ENCODE measurements at places on chromosomes 12 and 14. TPM values are rescaled to one million over a fixed set of nuclear protein-coding genes. Genes with fewer than 3 reads are reported as not detected.

- no peak for DNase-seq
Measured at GRCh38 chr12:47802312-47802711, 17.4 kb downstream of the HDAC7 start.

- no peak for DNase-seq
Measured at GRCh38 chr12:22766911-22767420, 142.0 kb downstream of the ETNK1 start.

DNA sequence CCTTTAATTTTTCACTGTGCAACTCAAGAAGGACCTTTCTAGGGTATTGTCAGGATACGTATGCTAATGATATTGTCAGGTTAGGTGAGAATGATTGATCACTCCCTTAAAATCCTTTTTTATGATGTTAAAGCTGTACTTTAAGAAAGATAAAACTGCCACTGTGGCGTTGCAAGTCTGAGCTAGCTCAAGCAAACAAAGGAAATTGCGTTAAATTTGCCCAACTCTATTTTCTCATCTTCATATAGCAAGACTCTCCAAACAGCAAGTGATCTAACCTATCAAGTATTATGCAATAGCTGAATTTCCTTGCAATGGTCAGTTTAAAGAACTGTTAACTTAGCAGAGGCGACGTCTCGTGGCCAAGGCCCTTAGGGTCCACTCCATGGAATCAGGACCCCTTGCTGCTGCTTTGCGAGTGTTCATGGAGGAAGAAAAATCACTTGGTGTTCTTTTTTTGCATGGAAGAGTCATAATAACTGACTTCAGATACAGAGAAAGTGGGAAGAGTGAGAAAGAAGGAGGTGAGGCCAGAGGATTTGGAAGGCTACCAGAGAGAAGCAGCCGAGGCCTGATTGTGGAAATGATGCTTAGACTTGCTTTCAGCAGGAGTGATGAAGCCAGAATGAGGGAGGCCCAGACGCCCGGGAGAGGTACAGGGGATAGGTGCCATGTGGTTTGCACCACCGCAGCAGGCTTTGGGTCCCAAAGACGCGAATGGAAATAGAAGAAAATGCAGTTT is 2.5 kb downstream of the TRAF3 start:
- DNase-seq = no peak

GRCh38 chr14:100670017-100670752 is 56.5 kb upstream of the DLK1 start:
- no peak for DNase-seq

DNA sequence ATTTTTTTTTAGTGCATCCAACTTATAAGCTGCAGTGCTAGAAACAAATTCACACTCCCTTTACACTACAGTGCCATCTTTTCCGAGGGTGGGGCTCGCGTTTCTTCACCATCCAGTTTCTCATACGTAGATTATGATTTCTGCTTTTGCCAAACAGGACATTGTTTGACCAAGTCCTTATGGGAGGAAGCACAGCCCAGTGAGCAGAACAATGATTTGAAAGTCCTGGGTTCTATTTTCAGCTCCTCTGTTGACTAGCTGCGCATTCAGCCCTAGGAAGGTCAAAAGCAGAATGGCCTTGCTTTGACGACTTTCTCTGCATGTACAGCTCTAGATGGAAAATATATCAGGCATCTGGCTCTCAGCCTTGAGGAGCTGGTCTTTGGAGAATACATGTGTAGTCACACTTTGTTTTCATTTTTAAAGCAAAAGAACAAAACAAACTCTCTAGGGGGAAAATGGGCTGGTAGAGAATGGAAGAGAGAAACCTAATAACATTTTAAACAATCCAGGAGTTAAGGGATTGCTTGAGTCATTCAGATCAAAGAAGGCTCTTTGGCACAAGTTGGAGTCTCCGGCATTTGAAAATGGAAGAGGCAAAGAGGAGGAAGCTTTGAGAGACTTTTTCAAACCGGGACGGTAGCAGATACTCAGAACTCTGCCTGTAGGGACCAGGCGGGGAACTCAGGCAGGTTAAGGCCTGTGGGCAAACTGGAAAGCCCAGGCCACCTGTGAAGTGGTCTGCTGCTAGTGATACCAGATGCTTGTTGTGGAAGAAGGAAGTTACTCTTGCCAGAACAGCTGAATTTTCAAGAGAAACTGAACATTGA is 257.3 kb upstream of the PLEKHG7 start:
- DNase-seq = no peak

GRCh38 chr14:39302124-39302810 is 68.6 kb downstream of the MIA2 start:
- DNase-seq = no peak

DNA sequence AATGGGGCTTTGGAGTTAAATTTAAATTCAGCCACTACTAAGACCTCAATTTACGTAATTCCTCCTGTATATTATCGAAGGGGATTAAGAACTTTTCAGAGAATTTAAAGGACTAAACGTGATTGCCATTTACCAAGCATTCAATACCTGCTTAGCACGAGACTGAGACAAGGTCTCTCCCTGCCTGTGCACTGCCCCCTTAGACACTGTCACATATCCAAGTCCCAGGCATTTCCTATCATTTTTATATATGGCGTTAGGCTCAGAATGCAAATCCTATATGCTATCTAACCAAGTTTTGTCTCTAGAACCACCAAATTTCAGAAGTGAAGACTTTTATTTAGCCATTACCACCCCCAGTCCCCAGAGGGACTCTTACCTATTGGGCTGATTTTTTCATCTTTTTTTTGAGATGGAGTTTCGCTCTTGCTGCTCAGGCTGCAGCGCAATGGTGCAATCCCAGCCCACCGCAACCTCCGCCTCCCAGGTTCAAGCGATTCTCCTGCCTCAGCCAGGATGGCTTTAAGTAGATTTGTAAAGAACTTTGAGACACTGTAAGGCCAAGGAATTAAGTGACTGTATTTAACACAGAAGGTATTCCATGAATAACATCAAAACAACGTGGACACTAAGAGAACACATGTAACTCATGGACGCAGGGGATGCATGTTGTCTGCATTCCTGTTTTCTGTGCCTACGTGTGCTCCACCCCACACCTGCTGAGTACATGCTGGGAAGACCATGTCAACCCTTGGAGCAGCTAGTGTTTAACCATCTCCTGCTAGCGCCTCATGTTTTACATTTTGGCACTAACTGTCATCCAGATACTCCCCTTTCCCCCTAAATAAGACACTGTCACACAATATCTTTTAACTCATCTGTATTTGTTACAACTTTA is 6.4 kb downstream of the HSP90AA1 start:
- no peak for DNase-seq

DNA sequence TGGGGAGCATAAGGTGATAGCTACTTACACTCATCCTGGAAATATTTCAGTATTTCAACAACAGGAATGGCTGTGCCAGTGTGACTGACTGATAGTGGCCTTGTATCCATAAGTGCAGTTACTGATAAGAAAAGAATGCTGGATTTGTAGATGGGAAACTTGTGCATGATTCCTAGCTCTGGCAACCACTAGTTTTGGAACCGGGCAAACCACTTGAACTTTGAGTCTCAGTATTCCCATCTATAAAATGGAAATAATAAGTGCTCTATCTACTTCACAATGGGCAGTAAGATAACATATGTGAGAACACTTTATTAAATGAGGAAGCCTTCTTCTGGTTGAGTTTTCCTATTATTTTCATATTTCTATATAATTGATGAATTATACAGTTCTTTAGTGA is 77.2 kb downstream of the TPH2 start:
- no peak for DNase-seq

DNA sequence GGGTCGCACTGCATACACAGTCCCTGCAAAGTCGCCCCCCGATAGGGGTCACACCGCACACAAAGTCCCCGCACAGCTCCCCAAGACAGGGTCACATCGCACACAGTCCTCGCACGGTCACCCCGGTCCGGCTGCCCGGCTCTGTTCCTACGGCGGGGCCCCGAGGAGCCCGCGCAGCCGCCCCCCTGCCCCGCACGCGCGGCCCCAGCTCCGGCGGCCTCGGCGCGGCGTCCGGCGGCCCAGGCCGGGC is 300 bp downstream of the SSH1 start:
- DNase-seq = no peak

DNA sequence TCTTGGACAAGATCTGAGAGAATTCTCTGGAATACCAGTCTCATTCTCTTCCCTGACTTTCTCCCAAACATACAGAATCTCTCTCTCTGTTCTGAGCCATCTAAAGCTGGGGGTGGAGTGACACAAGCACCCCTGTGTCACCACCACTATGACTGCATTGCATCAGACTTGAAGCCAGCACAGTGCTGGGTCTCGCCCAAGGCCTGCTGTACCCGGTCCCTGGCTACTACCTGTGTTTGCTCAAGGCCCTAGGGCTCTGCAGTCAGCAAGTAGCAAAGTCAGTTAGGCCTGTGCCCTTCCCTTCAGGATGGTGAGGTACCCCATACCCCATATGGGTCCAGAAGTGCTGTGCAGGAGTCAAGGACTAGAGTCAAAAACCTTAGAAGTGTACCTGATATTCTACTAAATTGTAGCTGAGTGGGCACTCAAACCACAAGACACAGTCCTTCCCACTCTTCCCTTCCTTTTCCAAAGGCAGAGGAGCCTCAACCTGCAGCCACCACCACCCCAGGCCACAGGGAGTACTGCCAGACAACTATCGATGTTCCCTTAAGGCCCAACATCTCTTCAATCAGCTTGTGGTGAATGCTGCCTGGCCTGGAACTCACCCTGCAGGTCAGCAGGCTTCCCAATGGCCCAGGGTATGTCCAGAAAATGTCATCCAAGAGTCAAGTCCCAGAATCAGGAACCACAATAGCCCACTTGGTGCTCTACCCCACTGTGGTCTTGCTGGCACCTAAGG is 21.2 kb upstream of the RDH16 start:
- no peak for DNase-seq

GRCh38 chr12:19032826-19033225 is 96.7 kb upstream of the PLEKHA5 start:
- DNase-seq = no peak

- DNase-seq = no peak
Measured at GRCh38 chr12:67922245-67922644, 67.0 kb upstream of the IFNG-AS1 start.

- no peak for DNase-seq
Measured at GRCh38 chr12:85329913-85330312, 49.9 kb downstream of the ALX1 start.

GRCh38 chr12:69026336-69026735 is 93.4 kb upstream of the CPM start:
- no peak for DNase-seq

DNA sequence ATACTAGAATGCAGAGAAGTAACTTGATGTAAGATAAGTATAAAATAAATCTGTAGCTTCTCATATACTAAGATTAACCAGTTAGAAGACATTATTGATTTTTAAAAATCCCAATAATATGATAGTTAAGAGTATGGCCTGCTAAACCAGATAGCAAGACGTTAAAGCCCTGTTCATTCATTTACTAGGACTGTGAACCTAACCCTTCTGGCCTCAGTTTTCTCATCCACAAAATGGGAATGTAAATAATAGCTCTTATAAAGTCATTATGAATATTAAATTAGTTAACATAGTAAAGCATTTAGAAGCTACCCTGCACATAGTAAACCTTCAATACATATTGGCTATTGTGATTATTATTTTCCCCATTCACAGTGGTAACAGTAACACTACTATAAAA is 6.0 kb upstream of the PRMT5 start:
- DNase-seq = no peak

DNA sequence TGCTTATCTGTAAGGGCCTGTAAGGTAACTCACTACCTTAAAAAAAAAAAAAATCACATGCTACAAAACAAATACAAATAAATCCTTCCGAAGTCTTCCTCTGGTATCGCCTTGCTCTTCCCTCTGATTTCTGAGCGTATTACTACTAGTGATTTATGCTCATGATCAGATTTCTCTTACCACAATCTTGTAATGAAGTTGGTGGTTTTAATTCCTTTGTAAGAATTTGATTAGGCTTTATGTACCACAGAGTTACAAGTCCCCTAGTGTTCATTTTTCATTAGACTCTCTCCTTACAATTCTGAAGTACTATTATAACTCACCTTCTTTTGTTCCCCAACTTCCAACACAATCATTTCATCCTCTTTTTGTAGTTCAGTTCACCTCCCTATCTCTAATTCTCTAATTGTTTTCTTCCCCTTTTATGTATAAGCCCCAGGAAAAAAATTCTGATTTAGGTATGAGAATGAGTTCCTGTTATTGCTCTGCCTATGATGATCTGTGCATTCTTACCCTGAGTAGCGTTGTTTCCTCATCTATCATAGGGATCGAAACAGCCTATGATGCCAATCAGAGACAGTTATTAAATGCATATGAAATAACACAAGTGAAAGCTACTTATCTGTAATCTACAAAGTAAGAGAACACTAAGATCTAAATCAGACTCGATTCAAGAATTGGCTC is 81.5 kb downstream of the EPS8 start:
- no peak for DNase-seq

DNA sequence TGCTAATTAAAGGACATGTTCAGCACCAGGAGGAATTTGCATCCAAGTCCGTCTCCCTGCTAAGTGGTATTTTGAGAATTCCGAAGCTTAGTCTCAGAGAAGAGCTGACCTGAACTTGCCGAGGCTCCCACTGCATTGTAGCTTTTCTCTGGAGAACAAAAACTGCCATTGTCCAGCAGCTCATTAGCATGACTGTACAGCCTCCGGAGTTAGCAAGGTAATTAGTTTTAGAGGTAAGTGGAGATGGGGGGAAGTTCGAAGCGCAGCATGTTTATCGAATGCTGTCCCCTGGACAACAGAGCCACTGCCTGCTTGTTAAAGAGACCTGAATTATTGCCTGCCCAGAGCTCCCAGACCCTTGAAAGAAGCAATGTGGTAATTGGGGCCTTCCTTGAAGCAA is 160.3 kb upstream of the PELI2 start:
- DNase-seq = no peak

- no peak for DNase-seq
Measured at GRCh38 chr14:58151133-58152013, 640 bp downstream of the ARMH4 start.

DNA sequence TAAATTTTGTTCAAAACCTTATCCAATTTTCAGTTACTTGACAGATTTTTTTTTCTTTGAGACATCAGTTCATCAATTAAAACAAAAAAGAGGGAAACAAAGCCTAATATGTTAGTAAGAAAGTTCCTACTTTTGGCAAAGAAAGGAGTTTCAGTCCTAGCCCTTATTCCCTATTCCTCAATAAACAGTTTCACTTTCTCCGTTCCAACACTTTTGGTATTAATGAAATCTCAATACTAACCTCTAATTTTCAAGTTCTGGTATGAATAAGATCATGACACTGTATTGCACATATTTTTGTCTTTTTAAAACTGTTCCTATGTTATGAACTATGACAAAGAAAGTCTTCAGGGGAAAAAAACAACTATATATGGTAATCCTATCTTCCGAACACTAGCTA is 48.4 kb downstream of the RPS6KA5 start:
- no peak for DNase-seq

The NELL2 gene
- 9.6 TPM for total RNA-seq

The TMEM30B gene
- total RNA-seq = 1.9 TPM

The GPR132 gene
- 7.6 TPM for total RNA-seq

The SOAT2 gene
- not detected for total RNA-seq

The PLEKHG7 gene
- not detected for total RNA-seq

The SEL1L gene
- 74.0 TPM for total RNA-seq

The SLC25A21 gene
- total RNA-seq = 1.4 TPM

The HOXC12 gene
- not detected for total RNA-seq

Measured in omental fat pad (tissue), 4 donors.